ENCODE measurements at places on chromosomes 4 and X. TPM values are rescaled to one million over a fixed set of nuclear protein-coding genes. Genes with fewer than 3 reads are reported as not detected.

The XAGE1A gene
- not detected for total RNA-seq

The CENPE gene
- 27.9 TPM for total RNA-seq

The SPOCK3 gene
- not detected for total RNA-seq

The MTNR1A gene
- not detected for total RNA-seq

The FAAH2 gene
- not detected for total RNA-seq

The KCND1 gene
- total RNA-seq, result not detected

The FRMD7 gene
- total RNA-seq, result not detected

The SSX1 gene
- total RNA-seq, result not detected

The GASK1B gene
- total RNA-seq, result 4.1 TPM

The ZMYM3 gene
- 10.0 TPM for total RNA-seq

The MFAP3L gene
- 0.13 TPM for total RNA-seq

GRCh38 chr4:82745173-82745842 lies 53.3 kb downstream of the SCD5 start:
- DNase-seq, result no peak

- DNase-seq, result no peak
Measured at GRCh38 chrX:110432906-110433215, 74.2 kb downstream of the RTL9 start.

DNA sequence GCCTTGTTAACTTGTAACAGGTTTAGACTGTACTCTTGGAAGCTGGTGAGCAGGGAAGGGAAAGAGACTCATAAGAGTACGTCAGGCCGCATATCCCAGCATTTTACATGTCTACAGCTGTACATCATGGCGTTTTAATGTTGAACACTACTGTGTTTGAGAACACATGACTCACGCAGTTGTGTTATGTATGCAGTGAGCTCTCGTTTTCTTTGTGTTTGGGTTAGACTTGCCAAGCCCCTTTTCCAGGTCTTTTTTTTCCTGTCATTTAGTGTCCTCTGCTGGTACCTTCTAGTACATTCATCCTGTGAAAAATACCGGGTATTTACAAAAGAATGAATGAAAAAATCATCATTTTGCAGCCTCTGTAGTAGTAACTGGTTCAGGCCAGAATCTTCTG lies 35.3 kb downstream of the SMS start:
- DNase-seq, result no peak

- DNase-seq, result no peak
Measured at GRCh38 chr4:176631611-176632010, 161.1 kb downstream of the VEGFC start.

GRCh38 chr4:122379239-122379638 lies 428 bp downstream of the ADAD1 start:
- DNase-seq, result no peak

DNA sequence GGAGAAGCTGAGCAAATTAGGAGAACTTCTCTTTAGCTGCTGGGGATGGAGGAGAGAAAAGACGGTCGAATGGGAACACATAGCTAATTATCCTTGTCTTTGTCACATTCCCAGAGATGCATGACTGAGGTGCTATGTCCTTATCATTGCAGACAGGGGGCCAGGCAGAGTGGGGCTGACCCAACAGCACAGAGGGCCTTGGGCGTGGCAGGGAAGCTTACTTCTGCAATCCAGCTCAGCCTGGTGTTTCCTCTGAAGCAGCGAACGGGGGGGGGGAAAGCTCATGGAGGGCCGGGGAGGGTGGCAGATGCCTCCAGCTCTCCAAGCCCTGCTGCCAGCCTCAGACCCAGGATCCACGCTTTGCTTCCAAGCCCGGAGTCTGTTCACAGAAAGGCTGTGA lies 50.8 kb upstream of the HOPX start:
- DNase-seq, result no peak

GRCh38 chr4:52822972-52823701 lies 39.0 kb upstream of the RASL11B start:
- DNase-seq, result peak; percentile 99

- no peak for DNase-seq
Measured at GRCh38 chr4:11261066-11261850, 167.4 kb downstream of the HS3ST1 start.

GRCh38 chrX:20394451-20394850 lies 127.7 kb upstream of the RPS6KA3 start:
- no peak for DNase-seq

GRCh38 chr4:138085736-138086305 lies 156.3 kb downstream of the SLC7A11 start:
- DNase-seq, result no peak

- no peak for DNase-seq
Measured at GRCh38 chr4:13599159-13599558, 28.4 kb downstream of the BOD1L1 start.

GRCh38 chrX:153889123-153889522 lies 3.1 kb upstream of the L1CAM start:
- no peak for DNase-seq

- no peak for DNase-seq
Measured at GRCh38 chr4:124266721-124267120, 445.8 kb downstream of the ANKRD50 start.

DNA sequence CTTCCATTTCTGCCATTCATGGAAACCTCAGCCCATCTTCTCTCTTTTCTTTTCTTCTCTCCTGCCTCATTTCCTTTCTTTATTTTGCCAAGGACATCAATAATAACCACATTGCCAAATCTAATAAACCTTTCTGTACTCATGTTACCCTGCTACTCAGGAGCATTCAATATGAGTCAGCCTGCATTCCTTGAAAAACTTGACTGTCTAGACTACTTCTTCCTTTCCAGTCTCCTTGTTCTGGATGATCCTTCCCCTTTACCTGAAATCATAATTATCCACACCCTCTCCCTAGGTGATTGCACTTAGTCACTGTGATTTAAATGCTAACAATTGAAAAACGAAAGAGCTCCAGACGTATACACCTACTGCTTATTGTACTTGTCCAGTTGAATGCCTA lies 253.2 kb upstream of the CENPE start:
- DNase-seq, result no peak

DNA sequence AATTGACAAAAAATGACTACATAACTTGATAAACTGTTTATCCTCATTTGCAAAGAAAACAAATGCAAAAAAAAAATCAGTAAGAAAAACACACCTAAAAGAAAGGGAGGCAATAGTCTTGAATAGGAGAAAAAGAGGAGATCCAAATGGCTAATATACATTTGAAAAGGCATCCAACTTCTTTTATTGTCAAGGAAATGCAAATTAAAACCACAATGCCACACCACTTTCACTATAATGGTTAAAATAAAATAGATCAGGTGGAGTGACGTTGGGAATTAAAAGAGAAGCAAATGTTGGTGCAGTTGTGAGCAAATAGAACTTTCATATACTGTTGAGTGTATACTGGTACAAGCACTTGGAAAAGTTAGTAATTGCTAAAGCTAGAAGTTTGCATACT lies 3.6 kb downstream of the DCAF4L1 start:
- DNase-seq, result no peak

DNA sequence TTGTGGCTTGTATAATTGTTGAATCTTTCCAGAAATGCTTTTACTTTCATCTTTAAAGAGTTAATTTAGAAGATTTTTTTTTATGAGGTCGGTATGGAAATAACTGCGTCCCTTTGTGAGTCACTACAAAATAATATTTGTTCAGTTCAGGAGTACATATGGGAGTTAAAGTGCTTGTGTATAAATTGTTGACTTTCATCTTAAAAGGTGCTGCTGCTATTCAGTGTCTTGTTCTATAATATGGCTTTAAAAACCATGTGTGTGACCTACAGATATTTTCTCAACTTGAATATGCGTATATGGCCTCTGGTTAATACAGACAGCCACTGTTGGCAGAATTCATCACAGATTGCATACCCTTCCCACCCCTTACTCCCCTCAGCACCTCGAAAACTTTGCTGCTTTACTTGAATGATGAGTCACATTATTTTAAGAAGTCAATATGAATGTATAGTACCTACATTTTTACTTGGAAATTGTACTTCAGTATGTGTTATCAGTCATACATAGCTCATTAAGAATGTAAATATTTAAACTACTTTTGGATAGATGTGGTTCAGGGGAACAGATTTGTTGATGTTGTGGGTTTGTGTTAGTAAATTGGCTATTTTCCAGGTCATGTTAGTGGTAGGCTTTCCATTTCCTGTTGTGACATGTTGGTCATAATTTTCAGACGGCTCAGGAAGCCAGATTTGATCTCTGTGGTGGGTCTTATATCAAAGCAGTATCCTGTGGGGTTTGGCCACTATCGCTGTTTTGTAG lies 1.5 kb downstream of the CLCN3 start:
- DNase-seq, result no peak

DNA sequence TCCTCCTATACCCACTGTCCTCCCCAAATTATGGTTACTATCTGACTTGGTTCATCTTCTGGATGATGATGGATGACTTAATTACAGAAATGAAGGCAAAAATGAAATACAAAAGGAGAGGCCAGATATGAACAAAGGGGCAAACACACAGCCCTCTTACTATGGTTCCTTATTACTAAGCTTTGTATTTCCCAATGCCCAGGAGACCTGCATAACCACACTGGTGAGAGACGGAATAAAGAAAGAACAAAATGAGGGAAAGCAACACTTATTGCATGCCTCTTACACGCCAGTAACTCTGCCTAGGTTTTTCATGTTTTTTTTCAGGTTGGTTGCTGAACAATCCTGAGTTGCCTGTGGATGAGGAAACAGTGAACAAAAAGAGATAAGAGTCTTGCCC lies 120.5 kb downstream of the SLC10A7 start:
- DNase-seq, result no peak

DNA sequence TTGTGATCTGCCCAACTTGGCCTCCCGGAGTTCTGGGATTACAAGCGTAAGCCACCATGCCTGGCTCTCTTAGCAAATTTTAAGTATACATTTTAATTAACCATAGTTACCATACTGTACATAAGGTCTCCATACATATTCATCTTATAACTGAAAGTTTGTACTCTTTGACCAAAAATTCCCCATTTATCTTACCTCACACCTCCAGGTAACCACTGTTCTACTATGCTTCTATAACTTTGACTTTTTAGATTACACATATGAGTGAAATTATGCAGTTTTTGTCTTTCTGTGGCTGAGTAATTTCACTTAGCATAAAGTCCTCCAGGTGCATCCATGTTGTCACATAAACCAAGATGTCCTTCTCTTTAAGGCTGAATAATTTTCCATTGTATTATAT lies 17.4 kb downstream of the C4orf51 start:
- no peak for DNase-seq

DNA sequence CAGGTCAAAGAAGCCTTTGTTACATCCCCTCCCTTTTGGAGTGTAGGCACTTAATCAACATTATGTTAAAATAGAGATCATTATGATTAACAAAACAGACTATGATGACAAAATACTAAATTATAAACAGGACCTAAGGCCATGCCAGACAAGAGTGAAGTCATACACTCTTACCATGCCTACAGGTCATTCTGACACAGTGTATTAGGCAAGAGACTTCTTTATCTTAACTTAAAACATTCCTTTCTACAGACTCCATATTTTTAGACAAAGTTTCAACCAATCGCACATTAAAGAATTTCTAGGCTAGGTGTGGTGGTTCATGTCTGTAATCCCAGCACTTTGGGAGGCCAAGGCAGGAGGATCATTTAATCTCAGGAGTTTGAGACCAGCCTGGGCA lies 128.6 kb upstream of the SLC34A2 start:
- no peak for DNase-seq

- DNase-seq, result no peak
Measured at GRCh38 chrX:29491659-29492058, 723.7 kb upstream of the MAGEB2 start.

- DNase-seq, result no peak
Measured at GRCh38 chr4:52372747-52373146, 286.4 kb downstream of the USP46 start.

DNA sequence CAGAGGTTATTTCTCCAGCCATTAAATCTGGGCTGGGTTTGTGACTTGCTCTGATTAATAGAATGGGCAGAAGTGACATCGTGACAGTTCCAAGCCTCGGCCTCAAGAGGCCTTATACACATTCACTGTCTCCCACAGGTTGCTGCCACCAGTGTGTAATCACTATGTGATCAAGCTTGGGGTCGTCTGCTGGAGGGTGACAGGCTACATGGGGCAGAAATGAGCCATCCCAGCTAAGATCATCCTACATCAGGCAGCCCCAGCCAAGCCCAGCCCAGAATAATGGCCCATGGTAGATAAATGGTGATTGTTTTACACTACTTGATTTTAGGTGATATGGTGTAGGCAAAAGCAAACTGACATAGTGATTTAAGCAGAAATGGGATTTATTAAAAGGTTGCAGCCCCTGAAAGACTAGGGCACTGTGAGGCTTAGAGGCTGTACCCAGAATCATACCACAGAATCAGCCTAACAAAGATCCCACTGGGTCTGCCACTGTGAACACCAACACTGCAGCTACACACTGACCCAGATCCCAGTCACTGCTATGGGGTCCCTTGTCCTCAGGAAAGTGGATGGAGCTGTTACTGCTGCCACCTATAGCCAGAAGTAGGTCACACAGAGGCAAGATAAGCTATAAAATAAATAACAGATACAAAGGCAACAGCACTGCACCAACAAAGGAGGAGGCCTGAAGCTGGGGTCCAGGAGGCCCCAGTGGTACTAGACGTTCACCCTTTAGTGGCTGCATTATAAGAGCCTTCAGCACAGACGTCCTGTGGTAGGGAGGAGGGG lies 159.6 kb upstream of the RBPJ start:
- DNase-seq, result no peak

GRCh38 chr4:174860588-174860987 lies 31.5 kb upstream of the GLRA3 start:
- DNase-seq, result no peak

GRCh38 chr4:185532293-185532692 lies 3.0 kb downstream of the PDLIM3 start:
- no peak for DNase-seq

DNA sequence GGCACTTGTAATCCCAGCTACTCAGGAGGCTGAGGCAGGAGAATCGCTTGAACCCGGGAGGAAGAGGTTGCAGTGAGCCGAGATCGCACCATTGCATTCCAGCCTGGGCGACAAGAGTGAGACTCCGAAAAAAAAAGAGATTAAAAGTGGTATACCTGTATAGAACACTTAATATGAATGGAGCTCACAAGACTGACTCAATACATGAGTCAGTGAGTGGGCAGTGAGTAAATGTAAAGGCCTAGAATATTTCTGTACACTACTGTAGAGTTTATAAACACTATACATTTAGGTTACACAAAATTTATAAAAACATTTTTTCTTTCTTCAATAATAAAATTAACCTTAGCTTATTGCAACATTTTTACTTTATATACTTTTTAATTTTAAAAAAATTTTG lies 93.8 kb downstream of the CENPC start:
- DNase-seq, result no peak

DNA sequence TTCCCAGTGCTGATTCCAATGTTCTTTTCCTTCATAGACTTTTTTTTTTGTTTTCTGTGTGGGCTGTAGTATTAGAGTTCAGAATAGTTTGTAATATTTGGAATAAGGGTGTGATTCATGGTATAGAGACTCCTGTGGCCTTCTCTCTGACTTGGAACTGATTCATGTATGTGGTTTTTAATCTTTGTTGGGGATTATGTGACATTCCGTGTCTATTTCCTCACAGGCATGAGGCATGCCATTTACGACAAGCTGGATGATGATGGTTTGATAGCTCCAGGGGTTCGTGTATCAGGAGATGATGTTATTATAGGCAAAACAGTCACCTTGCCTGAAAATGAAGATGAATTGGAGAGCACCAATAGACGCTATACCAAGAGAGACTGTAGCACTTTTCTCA lies 44.4 kb downstream of the POLR2B start:
- peak; percentile 56 for DNase-seq
